ENCODE measurements at places on chromosomes 12 and 14.
A peak's percentile ranks its signal among the peaks of the same experiment; 100 is the strongest.

GRCh38 chr12:127025545-127025944 lies 1241.4 kb upstream of the TMEM132C start:
- no peaks in the 10 kb centered on the region for H3K36me3 ChIP-seq
- no peak for DNase-seq
- no peaks in the 10 kb centered on the region for H3K4me1 ChIP-seq

DNA sequence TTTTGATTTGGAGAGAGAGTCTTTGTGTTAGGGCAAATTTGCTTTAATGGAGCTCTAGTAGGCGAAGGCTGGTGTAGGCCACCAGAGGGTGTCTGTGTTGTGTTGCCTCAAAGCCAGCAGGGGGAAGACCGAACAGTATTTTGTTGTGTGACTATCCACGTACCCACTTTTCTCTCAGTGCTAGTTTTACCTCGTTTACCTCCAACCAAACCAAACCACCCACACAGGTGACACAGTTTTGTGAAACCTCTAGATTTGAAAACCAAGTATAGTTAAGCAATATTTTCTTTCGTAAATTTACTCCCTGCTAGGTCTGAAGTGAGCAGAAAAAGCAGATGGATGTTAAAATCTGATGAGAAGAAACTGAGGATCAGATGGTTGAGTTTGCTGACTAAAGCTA lies 36.3 kb upstream of the NPFF start:
- no peaks in the 10 kb centered on the region for H3K36me3 ChIP-seq
- DNase-seq, result peak; percentile 47
- no peak overlapping the region for H3K27ac ChIP-seq
- H3K4me1 ChIP-seq, result no peaks in the 10 kb centered on the region

DNA sequence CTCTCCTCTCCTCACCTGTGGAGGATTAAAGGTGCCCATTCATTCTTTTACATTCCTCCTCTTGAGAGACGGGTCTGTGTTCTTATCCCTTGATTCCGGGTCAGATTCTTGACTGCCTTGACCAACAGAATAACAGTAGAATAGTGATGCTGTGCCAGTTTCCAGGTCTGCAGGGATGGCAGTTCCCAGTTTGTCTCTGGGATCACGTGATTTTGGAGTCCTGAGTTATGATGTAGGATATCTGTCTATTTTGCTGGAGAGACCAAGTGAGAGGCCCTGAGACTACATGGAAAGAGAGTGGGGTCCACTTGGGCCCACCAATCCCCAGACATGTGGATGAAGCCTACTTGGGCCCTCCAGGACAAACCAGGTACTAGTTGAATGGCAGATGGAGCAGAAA lies 142.8 kb downstream of the TTC8 start:
- no peaks in the 10 kb centered on the region for H3K36me3 ChIP-seq
- H3K4me1 ChIP-seq, result no peaks in the 10 kb centered on the region
- DNase-seq, result no peak
- H3K27ac ChIP-seq, result no peak overlapping the region
- no peak overlapping the region for H3K4me3 ChIP-seq

- DNase-seq, result no peak
- peaks cover 18% of the 10 kb centered on the region for H3K4me1 ChIP-seq
- H3K36me3 ChIP-seq, result no peaks in the 10 kb centered on the region
- no peaks in the 10 kb centered on the region for H3K27me3 ChIP-seq
These were observed 4.6 kb upstream of the SELPLG start for GRCh38 chr12:108638141-108638827.

DNA sequence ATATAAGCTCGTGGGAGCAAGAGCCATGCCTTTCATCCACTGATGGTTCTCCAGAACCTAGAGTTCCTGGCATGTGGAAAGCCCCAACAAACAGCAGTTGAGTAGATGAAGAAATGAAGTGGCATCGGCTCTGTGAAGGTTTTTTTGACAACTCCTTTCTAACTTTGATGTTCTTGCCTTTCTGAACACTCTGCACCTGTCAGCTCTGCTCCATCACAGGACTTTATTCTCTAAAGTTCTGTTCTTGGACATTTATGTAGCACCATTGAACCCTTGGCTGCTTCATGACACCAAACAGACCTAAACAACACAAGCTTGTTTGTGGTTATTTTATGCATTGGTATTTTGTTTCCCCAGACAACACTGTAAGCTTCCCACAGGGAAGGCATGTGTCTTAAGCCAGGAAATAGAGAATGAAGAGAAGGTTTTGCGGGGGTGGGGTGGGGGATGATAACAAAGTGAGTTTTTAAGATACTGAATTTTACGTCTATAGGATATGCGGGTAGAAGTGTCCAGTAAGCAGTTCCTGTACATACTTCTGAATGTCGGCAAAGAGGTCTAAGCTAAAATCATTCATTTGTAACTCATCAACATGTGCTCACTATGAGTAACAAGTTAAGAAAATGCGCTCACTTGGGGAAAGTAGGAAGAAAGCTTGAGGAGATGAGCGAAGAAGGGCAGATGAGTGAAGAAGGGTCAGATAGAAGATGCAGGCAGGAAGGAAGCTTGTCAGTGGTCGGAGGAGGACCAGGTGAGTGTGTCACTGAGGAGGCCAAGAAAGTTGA lies 146.0 kb upstream of the PLEKHG7 start:
- no peak overlapping the region for H3K4me3 ChIP-seq
- no peaks in the 10 kb centered on the region for H3K27me3 ChIP-seq
- H3K27ac ChIP-seq, result no peak overlapping the region
- DNase-seq, result no peak
- no peaks in the 10 kb centered on the region for H3K4me1 ChIP-seq

DNA sequence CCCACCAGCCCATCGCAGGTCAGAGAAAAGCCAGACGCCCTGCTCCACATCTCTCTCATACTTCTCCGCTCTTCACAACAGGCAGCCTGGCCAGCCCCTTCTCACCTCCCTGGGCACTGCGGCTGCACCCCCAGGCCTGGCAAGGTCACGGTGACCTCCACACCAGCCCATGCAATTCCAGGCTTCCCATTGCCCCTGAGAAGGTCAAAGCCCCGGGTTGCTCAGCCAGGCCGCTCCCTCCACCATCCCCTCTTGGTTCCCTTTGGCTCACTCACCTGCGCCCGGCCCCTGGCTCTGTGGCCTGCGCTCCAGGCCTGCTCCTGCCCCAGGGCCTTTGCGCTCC lies 55.4 kb downstream of the GALNT9 start:
- no peaks in the 10 kb centered on the region for H3K27me3 ChIP-seq
- H3K27ac ChIP-seq, result 0 out of 2 replicates have a peak overlapping the region, but pooled peaks have one; percentile 7
- no peak for DNase-seq
- no peak overlapping the region for H3K4me3 ChIP-seq

DNA sequence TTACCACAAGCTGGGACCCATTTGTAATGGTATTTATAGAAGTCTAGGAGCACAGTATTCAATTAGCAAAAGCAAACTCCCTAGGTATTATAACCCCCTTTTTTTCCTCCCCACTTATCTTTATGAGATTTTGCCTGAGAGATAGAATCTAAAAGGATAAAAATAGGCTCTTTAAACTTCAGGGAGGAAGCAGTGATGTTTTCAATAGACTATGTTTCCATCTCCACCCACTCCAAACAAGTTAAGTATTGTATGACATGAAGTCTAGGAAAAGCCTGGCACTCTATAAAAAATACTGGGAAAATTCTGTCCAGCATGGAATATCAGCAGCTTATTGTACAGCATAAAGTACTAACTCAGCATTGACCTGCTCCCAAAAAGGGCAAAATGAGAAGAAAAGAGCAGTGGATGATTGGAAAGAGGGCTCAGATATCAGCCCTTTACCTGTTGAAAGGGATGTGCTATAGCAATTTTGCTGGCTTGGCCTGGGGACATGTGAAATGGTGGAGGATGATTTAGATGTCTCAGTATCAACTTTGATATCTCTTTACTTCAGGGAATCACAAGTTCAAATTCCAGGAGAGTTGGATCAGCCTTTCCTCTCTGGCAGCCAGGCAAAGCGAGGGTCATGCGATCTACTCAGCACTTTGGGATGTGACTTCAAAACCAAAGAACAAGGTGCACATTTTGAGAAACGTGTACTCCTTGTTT lies 72.4 kb downstream of the IGF1 start:
- no peak overlapping the region for H3K27ac ChIP-seq
- H3K27me3 ChIP-seq, result no peaks in the 10 kb centered on the region
- no peak overlapping the region for H3K4me3 ChIP-seq
- peaks cover 4% of the 10 kb centered on the region for H3K4me1 ChIP-seq
- no peak for DNase-seq
- no peaks in the 10 kb centered on the region for H3K36me3 ChIP-seq

GRCh38 chr12:12562016-12562483 lies 613 bp downstream of the DUSP16 start:
- DNase-seq, result no peak
- H3K4me1 ChIP-seq, result peaks cover 4% of the 10 kb centered on the region
- peak overlapping the region; percentile 79 for H3K4me3 ChIP-seq
- peak overlapping the region; percentile 80 for H3K27ac ChIP-seq
- no peaks in the 10 kb centered on the region for H3K36me3 ChIP-seq

DNA sequence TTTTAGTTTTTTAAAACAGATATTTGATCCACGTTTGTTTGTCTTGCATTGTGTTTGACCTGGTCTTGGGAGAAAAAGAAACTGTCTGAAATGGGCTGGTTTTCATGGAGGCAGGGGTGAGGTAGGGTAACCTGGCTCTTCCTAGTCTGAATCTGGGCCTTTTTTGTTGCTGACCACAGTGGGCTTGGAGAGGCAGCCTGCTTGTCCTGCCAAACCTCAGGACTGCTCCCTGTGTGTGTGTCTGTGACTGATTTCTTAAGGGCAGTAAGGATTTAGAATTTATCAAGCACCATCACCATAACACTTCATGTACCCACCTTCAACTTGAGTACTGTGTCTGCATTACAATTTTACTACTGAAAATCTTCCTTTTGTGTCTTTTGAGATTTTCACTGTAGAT lies 28.5 kb downstream of the DAAM1 start:
- peaks cover 14% of the 10 kb centered on the region for H3K4me1 ChIP-seq
- no peaks in the 10 kb centered on the region for H3K36me3 ChIP-seq
- DNase-seq, result no peak
- no peaks in the 10 kb centered on the region for H3K27me3 ChIP-seq
- no peak overlapping the region for H3K4me3 ChIP-seq

GRCh38 chr14:92748259-92749016 lies at the start of gene LGMN:
Gene LGMN, minus strand, starts transcription at chr14:92748627. Its CDS starts 15,841 bp downstream, at chr14:92732786.
- H3K27ac ChIP-seq, result no peak within 1 kb of the TSS
- H3K4me3 ChIP-seq, result peak within 1 kb of the TSS; percentile 79
- H3K36me3 ChIP-seq, result no peaks in the 10 kb centered on the region
- peak; percentile 92 for DNase-seq
- H3K27me3 ChIP-seq, result no peaks in the 10 kb centered on the region

DNA sequence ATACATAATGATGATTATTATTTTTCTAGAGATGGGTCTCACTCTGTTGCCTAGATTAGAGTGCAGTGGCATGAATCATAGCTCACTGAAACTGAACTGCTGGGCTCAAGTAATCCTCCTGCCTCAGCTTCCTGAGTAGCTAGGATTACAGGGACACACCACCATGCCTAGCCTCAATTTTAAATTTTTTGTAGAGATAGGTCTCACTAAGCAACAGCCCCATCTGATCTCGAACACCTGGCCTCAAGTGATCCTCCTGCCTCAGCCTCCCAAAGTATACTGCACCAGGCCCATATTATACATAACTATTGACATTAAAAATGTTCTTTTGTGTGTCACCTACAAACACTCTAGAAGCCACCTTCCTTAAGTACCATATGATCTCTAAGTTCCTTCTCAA lies 3.4 kb downstream of the TXNRD1 start:
- peaks cover 12% of the 10 kb centered on the region for H3K27me3 ChIP-seq
- H3K27ac ChIP-seq, result no peak overlapping the region
- no peaks in the 10 kb centered on the region for H3K36me3 ChIP-seq
- no peak overlapping the region for H3K4me3 ChIP-seq

DNA sequence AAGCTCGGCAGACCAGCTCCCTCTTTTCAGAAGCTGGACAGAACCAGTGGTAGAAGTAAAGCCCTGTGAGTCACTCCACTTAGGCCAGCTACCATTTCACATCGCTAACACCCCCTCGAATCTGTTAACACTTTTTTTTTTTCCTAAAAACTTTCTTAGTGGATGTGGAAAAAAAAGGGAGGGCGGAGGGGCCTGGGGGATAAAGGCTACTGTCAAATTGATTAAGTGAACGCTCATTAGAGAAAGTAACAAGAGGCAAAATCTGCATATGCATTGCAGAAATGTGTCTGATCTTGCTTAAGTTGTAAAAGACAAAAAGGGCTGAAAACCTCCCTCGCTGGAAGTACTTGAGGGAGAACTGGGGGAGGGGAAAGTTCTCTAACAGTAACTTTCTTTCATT lies 86.6 kb upstream of the OTX2 start:
- peaks cover 39% of the 10 kb centered on the region for H3K27me3 ChIP-seq
- DNase-seq, result no peak
- no peak overlapping the region for H3K4me3 ChIP-seq
- no peak overlapping the region for H3K27ac ChIP-seq
- peaks cover 51% of the 10 kb centered on the region for H3K4me1 ChIP-seq

- no peak for DNase-seq
- no peak overlapping the region for H3K27ac ChIP-seq
- H3K27me3 ChIP-seq, result no peaks in the 10 kb centered on the region
- H3K4me3 ChIP-seq, result no peak overlapping the region
These were observed 225.4 kb downstream of the GALC start for GRCh38 chr14:87767567-87767901.

DNA sequence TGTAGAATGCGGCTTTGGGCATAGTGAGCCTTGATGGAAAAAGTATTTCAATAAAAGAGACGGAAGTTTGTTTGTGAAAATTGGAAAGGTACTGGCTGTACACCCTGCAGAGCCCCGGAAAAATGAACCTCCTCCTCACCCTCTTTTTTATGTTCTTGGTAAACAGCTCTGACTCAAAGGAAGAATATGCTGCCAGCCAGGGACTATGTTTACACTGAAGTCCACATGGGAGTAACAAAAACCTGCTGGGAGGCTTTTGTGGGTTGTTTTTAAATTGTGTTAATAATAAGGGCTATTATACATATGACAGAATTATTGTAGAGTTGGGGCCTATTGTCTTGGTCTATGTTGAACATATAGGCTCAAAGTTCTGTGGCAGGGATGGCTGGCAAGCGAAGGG lies 70.7 kb downstream of the TTC8 start:
- no peak overlapping the region for H3K27ac ChIP-seq
- DNase-seq, result no peak
- H3K36me3 ChIP-seq, result no peaks in the 10 kb centered on the region
- H3K4me1 ChIP-seq, result no peaks in the 10 kb centered on the region
- H3K4me3 ChIP-seq, result no peak overlapping the region
- no peaks in the 10 kb centered on the region for H3K27me3 ChIP-seq

- DNase-seq, result no peak
- H3K27me3 ChIP-seq, result no peaks in the 10 kb centered on the region
- no peaks in the 10 kb centered on the region for H3K4me1 ChIP-seq
- no peak overlapping the region for H3K4me3 ChIP-seq
- no peak overlapping the region for H3K27ac ChIP-seq
These were observed 43.4 kb downstream of the NFKBIA start for GRCh38 chr14:35361141-35361480.

All from H1 (cell line).